ENCODE measurements at places on chromosomes 13 and 19.

DNA sequence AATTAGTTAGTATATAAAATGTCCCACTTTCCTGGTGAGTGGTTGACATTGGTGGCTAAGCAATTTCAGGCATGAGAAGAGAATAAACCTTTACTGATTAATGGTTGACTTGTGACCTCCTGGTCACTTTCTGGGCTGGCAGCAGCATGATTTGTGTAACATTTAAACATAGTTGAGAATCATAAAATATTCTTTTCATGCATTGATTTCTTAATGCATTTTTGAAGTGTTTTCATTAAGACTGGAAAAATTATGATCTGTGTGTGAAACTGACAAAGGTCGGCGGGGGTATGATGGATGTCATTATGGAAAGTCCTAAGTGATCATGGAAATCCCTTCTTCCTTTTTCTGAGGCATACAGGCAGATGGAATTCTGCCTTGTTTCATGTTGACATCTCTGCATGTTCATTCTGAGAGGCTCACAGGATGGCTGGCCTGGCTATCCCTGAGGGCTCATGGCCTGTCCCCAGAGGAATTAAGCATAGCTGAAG, 98.7 kb upstream of the RNF113B start:
- DNase-seq = no peak

DNA sequence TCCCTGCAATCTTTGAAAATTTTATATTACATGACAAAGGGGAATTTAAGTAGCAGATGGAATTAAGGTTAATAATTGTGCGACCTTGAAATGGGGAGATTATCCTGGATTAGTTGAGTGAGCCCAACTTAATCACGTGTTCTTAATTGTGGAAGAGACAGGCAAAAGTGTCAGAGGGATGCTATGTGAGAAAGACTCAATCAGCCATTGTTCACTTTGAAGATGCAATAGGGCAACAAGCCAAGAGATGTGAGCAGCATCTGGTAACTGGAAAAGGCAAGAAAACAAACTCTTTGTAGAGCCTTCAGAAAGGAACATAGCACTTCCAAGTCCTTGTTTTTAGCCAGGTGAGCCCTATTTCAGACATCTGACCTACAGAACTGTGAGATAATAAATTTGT, 247.7 kb downstream of the SLITRK1 start:
- DNase-seq = no peak

DNA sequence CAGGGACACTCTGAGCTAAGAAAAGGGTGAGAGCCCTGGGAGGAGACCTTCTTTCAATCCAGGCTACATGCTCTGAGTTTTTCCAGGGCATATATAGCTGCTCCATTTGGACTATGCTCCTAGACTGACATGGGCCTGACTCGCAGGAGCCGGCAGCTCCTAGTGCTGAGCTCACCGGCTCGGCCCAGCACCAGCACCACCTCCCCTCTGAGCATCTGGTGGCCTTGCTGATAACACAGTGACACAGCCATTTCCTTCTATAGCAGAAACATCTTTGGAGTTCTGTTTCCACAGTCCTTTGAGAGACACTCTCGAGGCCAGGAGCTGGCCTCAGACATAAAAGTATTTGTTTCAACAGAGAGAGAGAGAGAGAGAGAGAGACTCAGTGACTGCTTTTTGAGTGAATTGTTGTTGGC, 184.9 kb downstream of the TM9SF2 start:
- DNase-seq = no peak

GRCh38 chr13:111184458-111185401, 69.6 kb downstream of the ARHGEF7 start:
- no peak for DNase-seq
